Chondrocyte (in vitro differentiated cells): ENCODE measurements at places on chromosomes 4 and X. TPM values are rescaled to one million over a fixed set of nuclear protein-coding genes. Genes with fewer than 3 reads are reported as not detected.

DNA sequence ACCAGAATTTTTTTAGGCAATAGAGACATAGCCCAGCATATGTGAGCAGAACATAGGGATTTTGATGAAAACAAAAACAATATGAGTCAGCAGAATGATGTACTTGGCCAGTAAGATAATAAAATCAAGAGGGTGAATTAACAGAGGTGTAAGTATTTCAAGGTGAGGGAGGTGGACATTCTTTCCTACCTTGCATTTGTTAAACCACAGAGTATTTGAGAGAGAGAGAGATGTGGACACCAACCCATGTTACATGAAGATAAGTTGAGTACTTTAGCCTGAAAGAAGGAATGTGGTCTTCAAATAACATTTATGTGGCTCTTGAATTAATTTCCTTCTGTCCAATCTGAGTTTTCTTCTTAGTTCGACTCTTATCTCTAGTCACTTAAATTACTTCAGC, 68.6 kb downstream of the DIAPH2 start:
- H3K27ac ChIP-seq = no peak overlapping the region
- no peaks in the 10 kb centered on the region for H3K4me1 ChIP-seq
- no peaks in the 10 kb centered on the region for H3K27me3 ChIP-seq

GRCh38 chrX:41066391-41066790, 18.9 kb upstream of the USP9X start:
- H3K4me1 ChIP-seq = peaks cover 9% of the 10 kb centered on the region
- H3K27ac ChIP-seq = no peak overlapping the region
- no peaks in the 10 kb centered on the region for H3K27me3 ChIP-seq
- no peak for DNase-seq

GRCh38 chr4:18630218-18631110, 608.9 kb upstream of the LCORL start:
- H3K4me3 ChIP-seq = no peak overlapping the region
- H3K27me3 ChIP-seq = no peaks in the 10 kb centered on the region
- DNase-seq = peak; percentile 89
- H3K36me3 ChIP-seq = no peaks in the 10 kb centered on the region
- peaks cover 20% of the 10 kb centered on the region for H3K4me1 ChIP-seq

DNA sequence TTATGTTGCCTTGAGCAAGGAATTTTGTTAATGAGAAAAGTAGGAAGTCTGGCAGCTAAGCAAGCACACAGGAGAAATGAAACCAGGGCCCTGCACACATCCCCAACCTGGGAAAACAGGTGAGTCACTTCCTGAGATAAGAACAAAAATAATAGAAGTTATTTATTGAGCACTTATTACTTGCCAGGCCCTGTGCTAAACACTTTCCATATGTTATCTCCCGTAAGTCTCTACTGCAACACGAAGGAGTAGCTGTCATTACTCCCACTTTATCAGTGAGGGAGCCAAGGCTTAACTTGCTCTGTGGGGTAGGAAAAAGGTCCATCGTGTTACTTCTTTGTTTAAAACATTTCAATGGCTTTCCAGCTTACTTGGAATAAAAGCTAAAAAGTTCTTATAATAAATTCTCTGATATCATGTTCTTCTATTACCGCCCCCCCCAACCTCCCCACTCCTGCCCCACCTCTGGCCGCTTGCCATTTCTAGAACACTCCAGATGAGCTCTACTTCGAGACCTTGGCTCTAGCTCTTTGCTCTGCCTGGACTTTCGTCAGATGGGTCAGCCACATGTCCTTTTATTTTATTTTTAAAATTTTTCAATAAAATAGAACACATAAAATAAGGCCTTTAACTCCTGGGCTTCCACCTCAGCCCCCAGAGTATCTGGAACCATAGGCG, 36.3 kb upstream of the PLAC8 start:
- no peak overlapping the region for H3K27ac ChIP-seq
- no peaks in the 10 kb centered on the region for H3K27me3 ChIP-seq
- H3K4me3 ChIP-seq = no peak overlapping the region
- no peak for DNase-seq
- H3K36me3 ChIP-seq = no peaks in the 10 kb centered on the region

- H3K4me1 ChIP-seq = no peaks in the 10 kb centered on the region
- no peak overlapping the region for H3K27ac ChIP-seq
- DNase-seq = no peak
- no peak overlapping the region for H3K4me3 ChIP-seq
Measured at GRCh38 chr4:150867148-150867547, 147.9 kb downstream of the LRBA start.

DNA sequence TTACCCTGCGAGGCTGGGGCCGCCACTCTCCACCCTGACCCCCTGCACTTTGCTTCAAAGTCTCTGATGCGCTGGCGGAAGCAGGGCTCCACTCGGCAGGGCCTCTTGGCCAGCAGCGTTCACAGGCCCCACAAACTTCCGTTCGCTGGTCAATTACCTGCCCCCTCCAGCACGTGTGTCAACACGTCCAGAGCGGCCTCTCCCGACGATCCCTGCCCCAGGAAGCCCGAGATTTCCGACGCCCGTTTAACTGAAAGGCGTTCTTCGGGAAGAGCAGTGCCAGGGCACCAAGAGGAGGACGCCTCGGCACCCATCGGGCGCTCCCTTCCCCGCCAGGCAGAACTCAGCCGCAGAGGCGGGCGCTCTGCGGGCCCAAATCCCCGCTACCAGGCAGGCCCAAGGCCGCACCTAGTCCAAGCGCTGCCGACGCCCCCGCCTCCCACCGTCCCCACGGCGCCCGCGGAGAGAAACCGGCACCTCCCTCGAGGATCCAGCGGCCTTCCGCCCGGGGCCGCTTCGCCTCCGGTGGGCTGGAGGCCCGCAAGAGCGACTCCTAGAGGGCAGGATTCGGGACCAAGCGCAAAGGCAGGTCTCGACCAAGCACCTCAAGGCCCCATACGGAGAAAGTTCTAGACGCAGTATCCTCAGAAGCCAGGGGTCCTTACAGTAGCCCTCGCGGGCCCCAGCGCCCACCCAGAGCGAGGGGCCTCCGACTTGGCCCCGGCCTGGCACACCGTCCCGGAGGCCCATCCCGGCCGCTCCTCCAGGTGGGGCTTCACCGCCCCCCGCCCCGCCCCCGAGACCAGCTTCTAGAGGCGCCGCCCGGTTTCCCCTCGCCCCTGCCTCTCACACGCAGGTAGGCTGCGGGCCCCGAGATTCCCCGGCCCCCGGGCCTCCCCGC, 586 bp downstream of the BCAP31 start:
- no peaks in the 10 kb centered on the region for H3K36me3 ChIP-seq
- H3K27ac ChIP-seq = peak overlapping the region; percentile 91
- H3K4me1 ChIP-seq = peaks cover 34% of the 10 kb centered on the region
- peak overlapping the region; percentile 84 for H3K4me3 ChIP-seq

- no peak overlapping the region for H3K27ac ChIP-seq
- no peak for DNase-seq
- no peaks in the 10 kb centered on the region for H3K36me3 ChIP-seq
- no peaks in the 10 kb centered on the region for H3K27me3 ChIP-seq
Measured at GRCh38 chr4:123893011-123893981, 496.7 kb downstream of the SPRY1 start.

- H3K36me3 ChIP-seq = peaks cover 2% of the 10 kb centered on the region
- peaks cover 12% of the 10 kb centered on the region for H3K27me3 ChIP-seq
- DNase-seq = no peak
- H3K4me1 ChIP-seq = no peaks in the 10 kb centered on the region
- no peak overlapping the region for H3K27ac ChIP-seq
Measured at GRCh38 chr4:141840299-141840986, 204.1 kb downstream of the IL15 start.

GRCh38 chr4:125951261-125951887, 636.6 kb downstream of the FAT4 start:
- DNase-seq = no peak
- no peak overlapping the region for H3K27ac ChIP-seq
- H3K36me3 ChIP-seq = no peaks in the 10 kb centered on the region

GRCh38 chr4:5812506-5813229, 80.2 kb downstream of the CRMP1 start:
- H3K36me3 ChIP-seq = peaks cover 37% of the 10 kb centered on the region
- no peaks in the 10 kb centered on the region for H3K27me3 ChIP-seq
- H3K27ac ChIP-seq = no peak overlapping the region
- no peaks in the 10 kb centered on the region for H3K4me1 ChIP-seq
- no peak overlapping the region for H3K4me3 ChIP-seq

DNA sequence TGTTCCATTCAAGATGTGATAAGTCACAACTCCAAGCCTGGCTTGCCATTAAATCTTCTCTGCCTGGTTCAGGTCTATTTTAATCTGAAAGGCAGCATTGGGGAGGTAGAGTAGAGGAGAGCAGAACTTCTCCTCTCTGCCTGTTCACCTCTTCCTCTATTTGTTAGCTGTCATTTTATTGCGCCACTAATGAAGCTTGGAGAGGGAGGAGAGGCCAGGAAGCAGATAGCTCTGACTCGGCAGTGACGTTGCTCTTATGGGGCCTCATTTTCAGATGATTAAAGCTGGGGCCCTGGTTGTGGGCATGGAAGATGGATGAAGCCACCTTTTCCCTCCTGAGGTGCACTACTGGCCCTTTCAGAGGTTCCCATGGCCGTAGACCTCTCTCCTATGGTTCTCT, 207.3 kb downstream of the MID1IP1 start:
- no peaks in the 10 kb centered on the region for H3K36me3 ChIP-seq
- H3K4me3 ChIP-seq = no peak overlapping the region
- H3K27me3 ChIP-seq = no peaks in the 10 kb centered on the region
- DNase-seq = no peak

- H3K27ac ChIP-seq = peak overlapping the region; percentile 10
- H3K27me3 ChIP-seq = no peaks in the 10 kb centered on the region
- DNase-seq = no peak
Measured at GRCh38 chr4:182139491-182139890, 103.7 kb upstream of the TENM3 start.

DNA sequence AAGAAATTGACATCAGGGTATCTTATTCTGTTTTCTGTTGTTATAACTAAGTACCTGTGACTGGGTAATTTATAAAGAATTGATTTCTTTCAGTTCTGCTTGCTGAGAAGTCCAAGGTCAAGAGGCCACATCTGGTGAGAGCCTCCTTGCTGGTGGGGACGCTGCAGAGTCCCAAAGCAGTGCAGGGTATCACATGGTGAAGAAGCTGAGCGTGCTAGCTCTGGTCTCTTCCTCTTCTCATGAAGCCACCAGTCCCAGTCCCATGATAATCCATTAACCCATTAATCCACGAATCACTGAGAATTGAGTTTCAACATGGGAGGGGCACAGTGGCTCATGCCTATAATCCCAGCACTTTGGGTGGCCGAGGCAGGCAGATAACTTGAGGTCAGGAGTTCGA, 18.0 kb downstream of the RBMX start:
- no peaks in the 10 kb centered on the region for H3K27me3 ChIP-seq
- H3K4me3 ChIP-seq = no peak overlapping the region
- no peaks in the 10 kb centered on the region for H3K4me1 ChIP-seq
- DNase-seq = no peak
- peaks cover 16% of the 10 kb centered on the region for H3K36me3 ChIP-seq

DNA sequence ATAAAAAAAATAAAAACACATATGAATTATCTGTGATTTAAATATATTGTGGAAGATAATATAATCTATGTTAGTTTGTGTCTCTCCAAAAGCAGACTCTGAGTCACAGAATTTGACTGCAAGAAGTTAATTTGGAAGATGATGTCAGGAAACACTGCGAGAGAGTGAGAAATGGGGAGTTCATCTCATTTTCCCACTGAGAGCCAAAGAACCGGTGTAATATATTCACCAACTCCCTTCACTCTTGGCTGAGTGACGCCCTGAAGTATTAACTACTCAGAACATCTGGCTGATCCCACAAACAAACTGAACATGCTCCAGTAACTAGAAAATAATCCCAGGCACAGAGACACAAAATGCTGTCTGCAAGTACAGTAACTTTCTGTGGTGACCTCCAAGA, 345.8 kb upstream of the SPANXN1 start:
- no peaks in the 10 kb centered on the region for H3K36me3 ChIP-seq
- no peak for DNase-seq
- no peak overlapping the region for H3K27ac ChIP-seq
- no peaks in the 10 kb centered on the region for H3K4me1 ChIP-seq
- no peak overlapping the region for H3K4me3 ChIP-seq
- no peaks in the 10 kb centered on the region for H3K27me3 ChIP-seq

DNA sequence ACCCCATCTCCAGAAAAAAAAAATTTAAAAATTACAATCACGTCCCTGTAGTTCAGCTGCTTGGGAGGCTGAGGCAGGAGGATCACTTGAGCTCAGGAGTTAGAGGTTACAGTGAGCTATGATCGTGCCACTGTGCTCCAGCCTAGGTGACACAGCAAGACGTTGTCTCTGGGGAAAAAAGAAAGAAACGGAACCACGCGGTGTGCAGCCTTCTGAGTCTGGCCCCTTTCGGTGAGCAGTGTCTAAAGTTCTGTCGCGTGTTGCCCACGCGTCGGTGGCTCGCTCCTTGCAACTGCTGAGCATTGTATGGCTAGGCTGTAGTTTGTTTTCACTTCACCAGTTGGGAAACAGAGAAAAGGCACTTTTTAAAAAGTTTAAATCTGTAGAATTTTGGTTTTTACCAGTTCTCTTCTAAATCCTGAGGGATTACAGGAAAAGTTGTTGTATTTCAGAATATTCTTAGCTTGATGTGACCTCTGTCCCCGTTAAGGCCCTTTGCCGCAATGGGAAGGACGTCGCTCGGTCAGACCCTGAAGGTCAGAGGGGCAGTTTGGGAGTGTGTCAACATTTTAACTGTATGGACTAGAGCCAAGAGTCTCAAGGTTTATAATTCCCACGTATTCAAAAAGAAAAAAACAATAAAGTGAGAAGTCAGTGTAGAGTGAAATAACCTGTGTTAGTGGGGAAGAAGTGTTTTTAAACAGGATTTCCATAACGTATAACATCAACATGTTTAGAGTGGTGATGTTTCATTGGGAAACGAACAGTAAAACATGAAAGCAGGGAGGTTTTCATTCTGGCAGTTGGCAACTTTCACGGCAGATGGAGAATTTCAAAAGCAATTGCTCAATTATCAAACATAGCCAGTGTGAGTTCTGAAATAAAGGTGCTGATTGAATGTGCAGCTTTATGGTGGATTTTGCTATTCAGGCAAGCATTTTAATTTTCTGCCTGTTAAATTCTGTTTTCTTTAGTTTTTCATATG, 45.8 kb upstream of the MSANTD1 start:
- no peak overlapping the region for H3K27ac ChIP-seq
- H3K4me1 ChIP-seq = peaks cover 9% of the 10 kb centered on the region
- no peak for DNase-seq
- peaks cover 15% of the 10 kb centered on the region for H3K36me3 ChIP-seq
- H3K27me3 ChIP-seq = no peaks in the 10 kb centered on the region
- no peak overlapping the region for H3K4me3 ChIP-seq

- H3K27ac ChIP-seq = no peak overlapping the region
- peaks cover 3% of the 10 kb centered on the region for H3K27me3 ChIP-seq
- no peaks in the 10 kb centered on the region for H3K36me3 ChIP-seq
Measured at GRCh38 chr4:54566608-54567007, 91.1 kb upstream of the KIT start.

GRCh38 chr4:57971261-57971660, 861.1 kb upstream of the IGFBP7 start:
- no peak overlapping the region for H3K4me3 ChIP-seq
- peaks cover 1% of the 10 kb centered on the region for H3K36me3 ChIP-seq
- H3K27me3 ChIP-seq = no peaks in the 10 kb centered on the region
- DNase-seq = no peak

The EDNRA gene
- total RNA-seq = 58.3 to 136 TPM (median 135 TPM) in 3 replicates

The TMSB15A gene
- 1.1 to 4.6 TPM (median 4.4 TPM) in 3 replicates for total RNA-seq

The ZCCHC18 gene
- total RNA-seq = 1.9 to 6.8 TPM (median 5.0 TPM) in 3 replicates

The C4orf36 gene
- total RNA-seq = 0.60 TPM in 1 of 3 replicates, not detected in the others

The DUX4 gene
- total RNA-seq = not detected in 3 replicates

The ZNF280C gene
- 3.4 to 5.6 TPM (median 3.4 TPM) in 3 replicates for total RNA-seq

The RNF212 gene
- total RNA-seq = 4.6 to 12.8 TPM (median 9.1 TPM) in 3 replicates

The CT45A8 gene
- not detected in 3 replicates for total RNA-seq

The PDZD4 gene
- total RNA-seq = 24.8 to 27.2 TPM (median 25.4 TPM) in 3 replicates

The CD38 gene
- not detected in 3 replicates for total RNA-seq

The ZRSR2 gene
- 12.2 to 21.4 TPM (median 13.9 TPM) in 3 replicates for total RNA-seq

The SOWAHB gene
- 2.6 to 4.8 TPM (median 4.8 TPM) in 3 replicates for total RNA-seq

The GLOD5 gene
- total RNA-seq = not detected in 3 replicates

The KLHL5 gene
- total RNA-seq = 46.8 to 83.3 TPM (median 74.8 TPM) in 3 replicates

The GYPE gene
- not detected in 3 replicates for total RNA-seq
